NCI-H1694 treated with DMSO at 0.1 percent for 48 hours (cell line): ENCODE measurements at places on chromosomes 2 and 18.

- DNase-seq = no peak
These were observed 72.7 kb downstream of the TRIP12 start for GRCh38 chr2:229849073-229849472.

DNA sequence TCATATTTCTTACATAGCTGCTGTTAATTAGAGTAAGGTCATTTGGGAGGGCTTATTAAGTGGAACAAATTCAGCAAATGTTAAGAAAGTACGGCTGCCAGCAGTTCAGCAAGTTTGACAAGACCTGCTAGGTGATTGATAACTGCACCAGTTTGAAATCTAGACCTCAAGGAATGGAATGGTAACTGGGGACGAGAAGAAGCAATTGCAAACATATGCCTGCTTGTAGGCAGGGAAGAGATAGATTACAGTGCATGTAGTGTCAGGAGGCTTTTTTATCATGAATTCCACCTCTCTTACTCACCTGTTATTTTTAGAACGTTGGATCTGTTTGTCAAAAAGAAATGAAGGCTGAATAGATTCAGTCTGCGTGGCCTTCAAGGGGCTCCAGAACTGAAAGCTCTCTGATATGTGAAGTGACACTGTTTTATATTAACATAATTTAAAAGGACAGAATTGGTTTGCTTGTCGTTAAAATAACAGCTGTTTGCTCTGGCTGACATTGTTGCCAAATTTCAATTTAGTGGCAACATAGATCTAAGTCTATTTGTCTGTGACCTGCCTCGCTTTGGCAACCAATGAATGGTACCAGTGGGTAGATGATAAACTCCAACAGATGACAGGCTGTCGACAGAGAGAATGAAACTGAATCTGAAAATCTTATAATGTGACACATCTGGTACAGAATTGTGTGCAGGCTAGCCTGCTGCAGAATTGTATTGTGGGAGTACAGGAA lies 199.3 kb downstream of the ZNF407 start:
- peak; percentile 87 for DNase-seq

DNA sequence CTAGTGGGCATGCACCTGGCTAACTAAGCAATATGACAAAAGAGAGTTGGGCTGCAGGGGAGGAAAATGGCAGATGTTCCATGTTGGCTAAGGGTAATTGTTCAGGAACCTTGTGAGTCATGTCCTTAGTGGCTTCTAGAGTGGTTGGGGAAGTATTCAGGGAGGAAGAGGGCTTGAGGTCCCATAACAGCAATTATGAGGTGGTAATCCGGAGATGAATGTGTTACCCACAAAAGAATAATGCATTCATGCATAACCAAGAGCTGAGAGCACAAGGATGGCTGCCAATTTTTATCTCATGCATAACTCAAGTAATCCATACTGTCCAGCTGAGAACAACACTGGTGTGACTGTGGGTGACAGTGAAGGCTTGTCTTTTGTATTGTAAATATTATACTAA lies 42.9 kb downstream of the TMEFF2 start:
- DNase-seq = no peak

DNA sequence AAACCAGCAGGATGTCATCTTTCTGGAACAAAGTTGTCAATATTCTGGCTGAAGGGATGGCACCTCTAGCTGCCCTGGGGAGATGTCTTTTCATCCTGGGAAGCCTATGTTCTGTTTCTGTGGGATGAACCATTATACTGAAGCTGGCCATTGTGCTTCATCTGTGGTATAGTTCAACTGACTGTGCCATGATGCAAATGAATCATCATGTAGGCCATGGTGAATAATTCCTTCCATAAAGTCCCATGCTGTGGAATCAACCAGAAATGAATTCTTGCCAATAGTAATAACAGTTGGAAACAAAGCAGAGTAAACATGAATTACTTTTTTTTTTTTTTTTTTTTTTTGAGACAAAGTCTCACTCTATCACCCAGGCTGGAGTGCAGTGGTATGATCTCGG lies 64.1 kb upstream of the CNGA3 start:
- no peak for DNase-seq

DNA sequence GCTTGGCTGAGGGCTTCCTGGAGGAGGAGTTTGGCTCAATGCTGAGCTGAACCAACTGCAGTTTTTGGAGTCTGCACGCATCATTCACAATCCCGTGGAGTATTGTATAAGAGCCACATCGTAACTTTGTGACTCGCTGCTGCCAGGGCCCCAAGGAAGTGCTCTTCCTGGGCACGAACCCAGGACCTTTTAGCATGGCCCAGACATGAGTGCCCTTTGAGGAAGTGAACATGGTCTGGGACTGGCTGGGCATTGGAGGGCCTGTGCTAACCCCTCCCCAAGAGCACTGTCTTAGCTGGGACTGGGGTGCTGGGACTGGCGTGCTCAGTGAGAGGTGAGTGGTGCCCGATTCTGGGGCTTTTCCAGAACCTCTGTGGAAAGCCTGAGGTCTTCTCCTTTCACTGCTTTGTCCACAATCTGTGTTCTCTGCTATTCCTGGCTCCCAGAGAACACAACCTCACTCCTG lies 88.6 kb downstream of the LIPG start:
- no peak for DNase-seq

DNA sequence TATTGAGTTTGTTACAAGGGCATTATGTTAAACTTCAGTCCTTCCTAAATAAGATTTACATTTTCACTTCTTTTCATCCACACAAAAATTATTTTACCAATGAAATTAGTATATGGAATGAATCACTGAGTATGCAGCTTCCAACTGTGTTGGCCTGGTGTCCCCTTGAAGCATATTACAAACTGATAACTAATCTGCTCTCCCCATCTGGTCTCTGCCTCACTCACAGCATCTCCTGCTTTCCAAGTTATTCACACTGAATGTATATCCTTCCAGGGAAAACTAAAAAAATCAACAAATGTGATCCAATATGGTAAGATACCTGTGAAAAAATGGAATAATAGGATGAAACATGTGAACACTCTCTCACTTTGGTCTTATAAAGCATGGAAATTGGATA lies 90.0 kb upstream of the NYAP2 start:
- DNase-seq = peak; percentile 28

GRCh38 chr2:16127958-16128357 lies 187.6 kb downstream of the MYCN start:
- DNase-seq = no peak

DNA sequence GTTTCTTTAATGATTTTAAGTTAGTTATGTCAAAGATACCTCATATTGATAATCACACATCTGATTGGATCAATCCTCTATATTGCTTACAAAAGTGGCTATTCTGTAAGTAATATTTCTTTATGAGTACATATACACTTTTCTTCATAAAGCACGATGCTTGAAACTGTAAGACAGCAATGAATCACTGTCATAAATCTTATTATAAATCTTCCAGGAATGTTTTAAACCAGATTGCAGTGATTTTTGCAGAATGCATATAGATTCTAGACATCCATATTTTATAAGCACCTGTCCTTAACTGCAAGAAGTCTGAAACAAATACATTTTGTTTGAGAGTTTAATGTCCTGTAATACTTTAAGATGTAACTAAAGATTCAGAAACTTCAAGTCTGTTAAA lies 367.0 kb upstream of the FANCL start:
- DNase-seq = no peak

GRCh38 chr2:217876253-217876570 lies 126.6 kb downstream of the TNS1 start:
- no peak for DNase-seq
